Cardiac atrium fibroblast (primary cell): ENCODE measurements at places on chromosomes 12 and 14. TPM values are rescaled to one million over a fixed set of nuclear protein-coding genes. Genes with fewer than 3 reads are reported as not detected.

KIF5A gene
- not detected in 2 replicates for total RNA-seq

KCNMB4 gene
- total RNA-seq, result 9.2 and 12.1 TPM in 2 replicates

GPR135 gene
- total RNA-seq, result 1.1 and 1.4 TPM in 2 replicates

KLRC3 gene
- not detected in 2 replicates for total RNA-seq

KRT78 gene
- total RNA-seq, result not detected in 2 replicates

AP4S1 gene
- 6.9 and 7.6 TPM in 2 replicates for total RNA-seq

SLC17A8 gene
- not detected in 2 replicates for total RNA-seq

KCNA5 gene
- total RNA-seq, result not detected in 2 replicates

TCL1B gene
- not detected in 2 replicates for total RNA-seq

GLS2 gene
- total RNA-seq, result not detected in 2 replicates

MYH6 gene
- not detected in 2 replicates for total RNA-seq

SOAT2 gene
- not detected in 2 replicates for total RNA-seq
